H1 (cell line): ENCODE measurements at places on chromosomes 16 and 17. TPM values are rescaled to one million over a fixed set of nuclear protein-coding genes. Genes with fewer than 3 reads are reported as not detected.

DNA sequence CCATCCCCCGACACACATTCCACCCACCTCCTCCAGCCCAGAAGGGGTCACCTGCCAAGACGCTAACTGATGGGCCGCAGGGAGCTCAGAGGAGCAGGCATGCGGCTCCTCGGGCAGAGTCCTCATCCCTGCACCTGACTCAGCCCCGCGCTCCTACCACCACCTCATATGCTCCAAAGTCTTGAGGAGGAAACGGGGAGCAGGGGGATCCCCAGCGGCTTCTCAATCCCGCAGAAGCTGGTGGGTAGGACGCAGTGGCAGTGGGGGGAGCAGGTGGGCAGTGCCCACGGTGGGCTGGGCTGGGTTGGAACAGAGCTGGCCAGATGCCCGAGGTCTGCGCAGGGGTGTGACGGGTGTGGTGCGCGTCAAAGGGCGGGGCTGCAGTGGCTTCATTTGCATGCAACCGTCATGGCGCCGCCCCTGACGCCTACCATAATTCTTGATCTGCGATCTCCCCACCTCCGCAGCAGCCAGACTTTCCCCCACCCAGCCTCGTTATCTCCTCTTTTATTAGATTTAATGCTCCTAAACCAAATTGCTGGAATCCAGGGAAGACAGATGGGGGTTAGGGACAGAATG, 39.0 kb upstream of the EMP2 start:
- DNase-seq, result peak; percentile 70

GRCh38 chr17:48633266-48633677, 7.1 kb upstream of the HOXB9 start:
- no peak for DNase-seq

DNA sequence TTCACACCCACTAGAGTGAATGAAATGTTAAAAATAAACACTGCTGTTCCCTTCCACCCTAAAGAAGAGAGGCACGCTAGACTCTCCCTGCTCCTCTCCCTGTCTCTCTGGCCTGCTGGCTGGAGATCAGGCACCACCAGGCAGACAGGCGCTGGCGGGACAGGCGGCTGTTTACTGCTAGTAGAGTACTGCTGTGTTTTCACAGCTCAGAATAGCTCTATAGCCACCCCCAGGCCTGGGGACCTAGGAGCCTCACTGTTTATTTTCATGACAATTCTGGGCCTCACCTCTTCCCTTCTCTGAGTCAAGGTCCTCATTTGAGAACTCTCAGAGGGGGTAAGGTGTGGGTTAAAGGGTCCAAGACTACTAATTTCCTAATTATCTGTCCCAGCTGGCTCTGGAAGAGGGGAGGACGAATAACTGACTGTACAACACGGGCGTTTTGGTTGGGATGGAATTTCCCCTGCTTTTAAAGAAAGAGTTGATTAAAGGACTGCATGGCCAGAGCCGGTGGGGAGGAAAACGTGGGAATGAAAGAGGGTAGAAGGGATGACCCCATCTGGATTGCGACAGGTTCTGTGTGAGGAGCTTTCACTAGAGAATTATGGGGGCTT, 9.0 kb upstream of the G6PC1 start:
- no peak for DNase-seq

DNA sequence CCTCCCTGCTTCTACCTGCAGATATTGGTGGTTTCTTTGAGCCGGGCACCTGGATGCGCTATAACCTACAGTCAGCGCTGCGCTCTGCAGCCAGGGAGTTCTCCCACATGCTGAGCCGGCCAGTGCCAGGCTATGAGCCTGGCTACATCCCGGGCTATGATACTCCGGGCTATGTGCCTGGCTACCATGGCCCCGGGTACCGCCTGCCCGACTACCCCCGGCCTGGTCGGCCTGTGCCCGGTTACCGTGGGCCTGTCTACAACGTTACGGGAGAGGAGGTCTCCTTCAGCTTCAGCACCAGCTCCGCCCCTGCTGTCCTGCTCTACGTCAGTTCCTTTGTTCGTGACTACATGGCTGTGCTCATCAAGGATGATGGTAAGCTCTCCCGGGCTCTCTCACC, 13.2 kb downstream of the CNTNAP1 start:
- no peak for DNase-seq

DNA sequence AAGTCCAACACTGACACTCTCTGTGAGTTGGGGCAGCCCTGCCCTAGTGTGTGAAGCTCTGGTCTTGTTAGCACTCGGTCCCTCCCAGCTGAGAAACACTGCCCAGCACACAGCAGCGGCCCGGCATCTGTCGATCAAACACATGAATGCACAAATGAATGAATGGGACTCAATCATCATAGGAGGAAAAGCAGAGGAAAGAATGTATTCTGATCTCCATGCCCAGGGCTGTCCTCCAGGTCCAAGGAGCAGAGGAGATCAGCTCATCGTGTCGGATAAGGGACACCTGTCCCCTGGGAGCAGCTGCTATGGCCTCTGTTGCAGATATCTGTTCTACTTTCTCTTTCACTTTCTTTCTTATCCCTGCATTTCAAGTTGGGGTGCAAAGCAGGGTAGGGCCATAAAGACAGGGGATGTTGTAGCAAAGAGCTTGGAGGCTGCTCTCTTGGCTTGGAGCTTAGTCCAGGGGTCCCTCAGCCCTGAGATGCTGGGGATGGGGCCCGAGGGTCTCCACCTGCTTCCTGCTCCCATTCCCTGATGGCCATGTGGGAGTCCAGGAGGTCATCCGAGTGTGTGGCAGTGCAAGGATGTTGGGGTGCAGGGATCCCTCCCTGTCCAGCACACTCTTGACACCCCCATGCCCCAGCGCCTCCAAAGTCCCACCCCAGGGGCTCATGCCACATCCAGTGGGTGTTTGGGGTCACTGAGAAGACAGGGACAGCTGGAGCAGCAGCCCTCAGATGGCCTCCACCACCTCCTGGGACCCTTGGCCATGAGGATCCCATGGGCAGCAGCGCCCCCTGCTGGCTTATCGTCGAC, 88.2 kb downstream of the IRF8 start:
- no peak for DNase-seq

Gene LDHD
- 14.7 and 14.9 TPM in 2 replicates for total RNA-seq

Gene CDH3
- 142 and 146 TPM in 2 replicates for total RNA-seq

Gene PRAC1
- total RNA-seq, result not detected in 2 replicates
